ENCODE measurements at places on chromosomes 6 and 20.

DNA sequence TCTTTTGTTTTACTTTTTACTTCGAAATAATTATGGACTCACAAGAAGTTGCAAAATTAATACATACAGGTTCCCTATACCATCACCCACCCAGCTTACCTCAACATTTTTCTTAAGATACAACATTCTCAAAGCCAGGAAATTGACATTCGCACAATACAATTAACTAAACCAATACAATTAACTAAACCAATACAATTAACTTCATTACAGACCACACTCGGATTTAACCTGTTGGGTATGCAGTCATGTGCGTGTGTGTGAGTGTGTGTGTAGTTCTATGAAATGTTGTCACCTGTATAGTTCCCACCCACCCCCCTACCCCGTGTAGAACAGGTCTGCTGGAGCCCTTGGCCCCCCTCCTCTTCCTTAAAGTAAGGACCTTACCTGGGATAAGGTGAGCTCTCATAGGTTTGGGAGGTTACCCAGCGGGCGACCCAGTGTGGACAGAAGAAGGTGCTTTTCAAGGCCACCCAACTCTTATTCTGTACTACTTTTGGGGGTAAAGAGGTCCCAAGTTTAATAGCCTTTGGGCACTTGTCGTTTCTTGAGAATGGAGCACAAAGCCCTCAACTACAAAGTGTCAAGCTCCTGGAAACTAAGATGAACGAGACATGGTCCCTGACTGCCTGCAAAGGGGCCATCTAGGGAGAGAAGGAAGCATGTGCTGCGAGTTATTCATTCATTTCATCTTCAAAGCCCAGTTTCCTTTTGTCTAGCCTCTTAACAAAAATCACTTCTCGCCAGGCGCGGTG is 544 bp upstream of the STK38 start:
- no peak for DNase-seq

GRCh38 chr6:125789576-125790357 is 993 bp upstream of the NCOA7 start:
- no peak for DNase-seq

DNA sequence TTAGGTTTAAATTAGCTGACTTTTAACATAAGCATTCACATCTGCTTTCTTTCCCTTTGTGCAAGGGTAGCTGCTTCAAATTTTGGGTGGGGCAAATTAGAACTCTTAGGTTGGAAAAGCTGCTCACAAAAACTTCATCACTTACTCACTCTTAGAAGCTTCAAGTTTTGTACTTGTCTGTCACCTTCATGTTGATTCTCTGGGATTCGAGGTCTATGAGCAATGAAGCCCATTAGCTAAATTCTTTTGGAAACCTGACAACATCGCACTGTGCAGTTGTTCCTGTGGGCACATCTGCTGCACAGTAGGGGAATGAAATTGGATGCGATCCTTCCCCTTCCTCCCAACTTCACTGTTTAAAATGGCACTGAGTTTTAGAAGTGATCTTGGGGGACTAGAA is 156.1 kb downstream of the UBE3D start:
- no peak for DNase-seq

GRCh38 chr20:1014471-1014870 is 12.4 kb upstream of the RSPO4 start:
- DNase-seq, result no peak

DNA sequence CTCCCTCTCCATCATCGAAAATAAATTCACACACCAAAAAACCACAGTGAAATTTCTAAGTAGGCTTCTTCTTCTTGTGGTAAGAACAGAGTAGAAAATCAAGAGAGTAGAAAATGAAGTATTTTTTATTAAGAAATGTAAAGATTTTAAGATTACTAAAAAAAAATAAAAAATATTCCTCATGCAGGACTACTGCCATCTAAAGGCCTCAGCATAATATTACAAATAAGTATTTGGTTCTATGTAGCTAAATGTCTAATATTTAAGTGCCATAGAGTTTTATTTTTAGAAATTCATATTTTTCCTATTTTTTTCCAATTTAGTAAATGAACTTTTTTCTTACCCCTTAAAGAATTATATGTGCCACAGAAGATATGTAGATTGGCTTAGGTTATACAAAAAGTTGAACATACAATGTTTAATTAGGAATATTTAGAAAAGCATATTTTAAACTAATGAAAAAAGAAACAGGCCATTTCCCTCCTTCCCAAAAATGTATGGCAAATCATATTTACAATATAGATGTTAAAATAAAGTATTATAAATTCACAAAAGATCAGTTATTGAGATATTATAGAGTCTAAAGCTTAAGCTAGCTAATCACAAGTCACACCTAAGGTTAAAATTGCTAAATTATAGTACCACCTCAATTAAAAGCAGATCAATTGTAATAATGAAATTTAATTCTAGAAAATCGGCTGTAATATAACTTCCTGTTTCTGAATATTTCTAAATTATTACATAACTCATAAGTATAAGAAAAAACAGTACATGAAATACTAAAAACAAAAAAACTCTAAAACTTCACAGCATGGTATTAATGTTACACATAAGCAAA is 3.5 kb upstream of the NT5DC1 start:
- no peak for DNase-seq

- DNase-seq, result peak; percentile 94
Measured at GRCh38 chr6:3612341-3613041, 139.0 kb downstream of the PXDC1 start.

GRCh38 chr20:63295846-63296245 is 2.9 kb downstream of the COL20A1 start:
- DNase-seq, result no peak

DNA sequence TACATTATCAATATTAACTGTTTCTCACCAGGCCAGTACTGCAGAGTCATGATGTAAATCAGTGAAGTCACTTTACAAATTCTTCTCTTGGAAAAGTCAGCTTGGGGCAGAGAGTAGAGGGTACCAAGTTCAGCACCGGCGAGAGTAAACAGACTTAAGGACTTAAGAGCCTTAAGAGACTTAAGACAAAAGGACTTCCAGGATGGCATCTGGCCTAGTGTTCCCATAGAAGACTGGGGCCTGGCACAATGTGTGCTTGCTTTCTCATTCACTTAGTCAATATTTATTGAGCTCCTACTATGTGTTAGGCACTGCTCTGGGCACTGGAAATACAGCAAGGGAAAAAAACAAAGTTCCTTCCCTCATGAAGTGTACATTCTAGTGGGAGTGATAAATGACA is 1.4 kb upstream of the SNPH start:
- DNase-seq, result no peak

DNA sequence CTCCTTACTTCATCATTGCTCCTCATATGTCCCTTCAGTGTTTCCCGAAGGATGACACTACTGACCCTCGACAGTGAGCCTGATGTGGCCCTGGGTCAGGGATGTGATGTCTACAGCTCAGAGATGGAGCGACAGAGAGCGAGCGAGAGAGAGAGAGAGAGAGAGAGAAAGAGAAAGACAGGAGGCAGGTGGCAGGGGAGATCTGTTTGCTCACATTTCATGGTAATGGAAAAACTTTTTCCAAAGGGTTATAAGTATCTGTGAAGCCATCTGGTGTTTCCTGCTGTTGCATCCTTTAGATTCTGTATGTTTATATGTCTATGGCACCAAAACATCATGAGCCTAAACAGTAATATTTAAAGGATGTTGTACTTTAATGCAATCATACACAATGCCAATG is 77.2 kb downstream of the PPP1R3G start:
- DNase-seq, result no peak

GRCh38 chr6:105389543-105389942 is 13.3 kb downstream of the PREP start:
- DNase-seq, result no peak

GRCh38 chr6:108156938-108157233 is 8.9 kb upstream of the NR2E1 start:
- no peak for DNase-seq

- DNase-seq, result no peak
Measured at GRCh38 chr20:12414446-12415274, 497.0 kb downstream of the BTBD3 start.

GRCh38 chr6:33694401-33694931 is 17.0 kb downstream of the UQCC2 start:
- DNase-seq, result no peak

DNA sequence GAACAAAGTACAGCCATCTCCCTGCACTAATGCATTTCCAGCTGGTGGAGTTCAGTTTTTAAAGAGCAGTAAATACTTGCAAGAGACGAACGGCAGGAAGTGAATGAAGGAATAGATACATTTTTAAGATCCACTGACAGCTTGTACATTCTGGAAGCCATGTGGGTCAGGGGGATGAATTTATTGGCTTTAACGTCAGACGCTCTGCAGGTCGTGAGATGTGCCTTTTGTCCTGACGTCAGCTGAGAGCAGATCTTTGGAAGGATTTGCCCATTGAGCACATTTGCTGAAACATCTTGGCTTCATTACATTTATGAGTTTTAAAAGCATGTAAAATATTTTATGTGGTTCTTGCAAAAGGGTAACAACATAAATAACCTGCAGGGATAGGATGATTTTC is 29.5 kb upstream of the SALL4 start:
- no peak for DNase-seq

GRCh38 chr6:91075244-91075976 is 488.5 kb upstream of the MAP3K7 start:
- DNase-seq, result peak; percentile 34

DNA sequence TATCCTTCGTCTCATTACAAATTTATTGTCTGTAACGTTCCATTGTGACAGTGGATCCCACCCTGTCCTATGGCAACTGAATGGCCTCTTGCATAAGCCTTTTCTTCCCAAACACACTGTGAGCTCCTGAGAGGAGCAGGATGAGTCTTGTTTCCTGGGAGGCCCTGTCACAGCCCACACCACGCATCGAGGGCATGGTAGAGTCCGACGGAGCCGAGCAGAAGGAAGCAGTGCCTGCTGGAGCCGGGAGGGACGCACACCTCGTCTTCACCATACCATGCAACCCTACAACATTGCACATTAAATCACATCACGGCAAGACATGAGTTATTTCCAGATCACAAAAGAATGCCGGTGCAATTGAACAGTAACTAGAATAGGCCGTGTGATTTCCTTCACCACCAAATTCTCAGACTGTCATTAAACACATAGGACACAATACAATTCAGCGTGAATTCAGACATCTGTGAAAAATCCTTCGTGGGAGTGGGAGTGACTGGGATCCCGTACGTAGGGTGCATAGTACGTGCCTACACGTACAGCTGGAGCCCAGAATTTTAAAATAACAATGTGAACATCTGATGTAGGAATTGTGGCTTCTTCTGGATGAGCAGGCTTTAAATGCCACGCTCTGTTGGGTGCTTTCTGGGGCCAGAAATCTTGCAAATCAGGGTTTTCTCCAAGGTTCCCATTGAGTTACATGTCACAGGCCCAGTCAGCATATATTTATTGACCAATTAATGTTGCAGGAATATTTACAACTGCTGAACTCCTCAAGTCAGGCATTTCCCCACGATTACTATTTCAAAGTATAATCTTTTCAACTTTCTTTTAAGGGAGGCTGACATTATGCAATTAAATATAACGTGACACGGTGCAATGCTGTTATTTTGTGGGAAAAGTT is 201.8 kb downstream of the TTLL2 start:
- no peak for DNase-seq
